Stimulated activated naive CD4-positive, alpha-beta T cell treated with Interleukin-2 at 50 U/mL for 16 hours (primary cell): ENCODE measurements at places on chromosomes 7 and 10.

- DNase-seq = no peak
These were observed 233.4 kb upstream of the HABP2 start for GRCh38 chr10:113319479-113319878.

DNA sequence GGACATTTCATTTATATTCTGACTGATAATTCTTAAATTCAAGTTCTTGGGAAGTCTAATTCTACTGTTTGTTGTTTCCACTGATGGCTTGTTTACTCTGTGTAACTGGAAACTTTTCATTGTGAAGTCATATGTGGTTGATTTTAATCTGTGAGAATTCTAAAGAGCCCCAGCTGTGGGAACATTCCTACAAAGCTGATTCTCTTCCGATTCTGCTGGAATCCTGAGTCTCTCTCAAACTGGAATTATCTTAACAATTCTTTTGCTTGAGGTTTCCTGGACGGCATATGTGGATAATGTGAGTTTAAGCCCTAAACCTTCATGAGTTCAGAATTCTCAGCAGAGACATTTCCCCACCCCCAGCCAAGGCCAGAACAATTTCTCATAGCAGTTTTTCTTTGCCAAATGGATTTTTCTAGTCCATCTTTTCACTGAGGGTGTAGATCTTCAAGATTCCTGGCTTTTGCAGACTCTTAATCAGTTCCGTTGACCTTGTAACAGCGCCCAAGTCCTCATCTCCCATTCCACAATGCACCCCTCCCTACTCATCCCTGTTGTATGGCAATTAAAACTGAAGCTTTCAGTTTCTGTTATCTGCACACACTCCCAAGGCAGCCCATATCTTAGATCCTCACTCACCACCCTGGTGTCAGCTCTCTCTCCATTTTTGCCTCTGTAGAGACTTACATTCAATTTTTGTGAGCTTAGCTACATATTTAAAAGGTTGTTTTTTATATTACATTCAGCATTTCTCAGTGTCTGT is 37.6 kb downstream of the GRM8 start:
- DNase-seq = no peak

DNA sequence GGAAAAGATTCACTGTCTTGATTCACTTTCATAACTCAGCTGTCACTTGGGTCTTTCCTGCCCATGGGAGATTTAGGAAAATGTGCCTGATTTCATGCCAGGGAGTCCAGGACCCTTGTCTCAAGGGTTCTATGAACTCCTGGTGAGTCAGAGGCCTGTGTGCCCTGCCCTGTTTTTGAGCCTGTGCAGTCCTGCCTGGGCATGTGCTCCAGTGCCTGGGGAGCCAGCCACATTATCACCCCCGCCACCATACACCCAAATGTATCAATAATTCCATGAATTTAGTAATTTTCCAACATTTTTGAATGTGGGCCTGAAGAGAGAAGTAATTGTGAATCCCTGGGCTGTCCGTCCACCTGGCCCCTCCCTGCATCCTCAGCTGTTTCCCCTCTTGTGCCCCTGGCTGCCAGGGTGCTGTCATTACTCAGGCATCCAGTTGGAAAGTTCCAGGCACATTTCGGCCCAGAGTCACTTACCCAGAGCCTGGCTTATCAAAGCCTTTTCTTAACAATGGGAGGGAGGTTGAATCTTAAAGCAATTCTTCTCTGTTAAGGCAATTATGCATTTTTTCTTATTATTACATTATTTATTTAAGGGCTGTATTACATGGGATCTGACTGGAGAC is 287.8 kb upstream of the CDC14C start:
- no peak for DNase-seq

DNA sequence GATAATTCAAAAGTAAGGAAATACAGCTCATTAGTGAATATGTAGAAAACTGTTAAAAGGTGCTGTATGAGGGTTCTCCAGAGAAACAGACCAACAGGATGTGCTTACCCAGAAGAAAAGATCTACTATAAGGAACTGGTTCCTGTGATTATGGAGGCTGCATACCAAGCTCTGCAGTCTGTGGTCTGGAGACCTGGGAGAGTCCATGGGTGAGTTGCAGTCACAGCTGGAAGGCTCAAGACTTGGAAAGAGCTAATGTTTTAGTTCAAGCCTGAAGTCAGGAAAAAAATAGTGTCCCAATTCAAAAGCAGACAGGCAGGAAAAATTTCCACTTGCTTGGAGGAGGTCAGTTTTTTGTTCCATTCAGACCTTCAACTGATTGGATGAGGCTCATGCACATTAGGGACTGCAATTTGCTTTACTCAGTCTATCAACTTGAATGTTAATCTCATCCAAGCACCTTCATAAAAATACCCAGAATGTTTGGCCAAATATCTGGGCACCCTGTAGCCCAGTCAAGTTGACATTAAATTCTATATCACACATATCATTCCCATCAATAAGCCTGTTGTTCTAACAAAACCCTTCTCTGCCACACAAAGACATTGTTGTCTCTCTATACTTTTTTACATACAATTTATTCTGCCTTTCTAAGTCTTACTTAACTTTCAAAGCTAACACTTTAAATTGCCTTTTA is 197.9 kb upstream of the KLF6 start:
- no peak for DNase-seq

DNA sequence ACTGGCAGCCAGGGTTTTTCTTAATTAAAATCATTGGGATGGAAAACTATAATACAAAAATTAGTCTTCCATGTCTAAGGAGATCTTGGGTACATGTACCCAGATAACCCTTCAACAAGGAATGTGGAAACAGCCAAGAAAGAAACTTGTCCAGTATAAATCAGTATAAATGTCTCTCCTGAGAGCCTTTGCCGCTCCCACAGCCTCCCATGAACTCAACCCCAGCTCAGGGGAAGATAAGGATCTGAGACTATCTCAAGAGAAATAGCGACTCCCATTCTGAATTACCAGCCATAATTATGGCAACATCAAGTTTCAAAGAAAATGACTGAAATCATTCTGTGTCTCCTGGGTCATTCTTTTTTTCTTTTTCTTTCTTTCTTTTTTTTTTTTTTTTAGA is 32.6 kb upstream of the AFAP1L2 start:
- no peak for DNase-seq
